ENCODE measurements at places on chromosomes 2 and 18.

DNA sequence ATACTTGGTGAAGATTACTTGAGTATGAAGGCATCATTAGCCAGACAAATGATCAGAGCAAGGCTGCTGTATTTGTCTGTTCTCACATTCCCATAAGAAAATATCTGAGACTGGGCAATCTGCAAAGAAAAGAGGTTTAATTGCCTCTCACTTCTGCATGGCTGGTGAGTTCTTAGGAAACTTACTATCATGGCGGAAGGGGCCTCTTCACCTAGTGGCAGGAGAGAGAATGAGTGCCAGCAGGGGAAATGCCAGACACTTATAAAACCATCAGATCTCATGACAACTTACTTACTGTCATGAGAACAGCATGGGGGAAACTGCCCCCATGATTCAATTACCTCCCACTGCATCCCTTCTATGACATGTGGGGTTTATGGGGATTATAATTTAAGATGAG, 452.3 kb downstream of the GALR1 start:
- DNase-seq = no peak

DNA sequence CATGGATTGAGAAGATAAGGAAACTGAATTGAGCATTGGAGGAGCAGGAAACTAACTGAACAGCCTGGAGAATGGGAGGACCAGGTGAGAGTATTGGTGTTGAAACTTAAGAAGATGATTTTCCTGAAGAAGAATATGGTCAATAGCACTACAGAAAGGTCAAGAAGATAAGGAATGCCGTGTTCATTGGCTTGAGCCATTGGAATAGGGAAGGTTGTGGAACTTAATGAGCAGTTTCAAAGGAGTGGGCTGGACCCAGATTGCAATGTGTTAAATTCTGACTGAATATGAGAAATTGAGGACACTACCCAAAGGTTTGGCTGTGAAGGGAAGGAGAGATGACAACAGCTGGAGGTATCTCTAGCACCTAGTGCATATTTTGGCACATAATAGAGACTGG, 19.0 kb downstream of the KCMF1 start:
- DNase-seq = no peak

DNA sequence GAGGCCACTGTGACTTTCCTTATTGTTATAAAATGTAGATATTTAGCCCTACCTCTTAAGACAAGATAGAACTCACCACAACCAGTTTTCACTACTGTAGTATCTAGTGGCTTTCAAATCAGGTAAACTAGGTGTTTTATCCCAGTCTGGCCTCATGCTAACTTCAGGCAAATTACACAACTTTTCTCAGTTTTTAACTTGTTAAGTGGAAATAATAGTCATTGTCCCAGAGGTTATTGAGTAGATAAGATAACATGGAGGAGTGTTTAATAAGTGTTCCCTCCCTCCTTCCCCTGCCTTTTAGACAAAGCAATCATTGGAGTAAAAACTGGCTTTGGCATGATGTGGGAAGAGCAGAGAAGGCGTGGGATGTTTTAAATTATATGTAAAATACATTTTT, 27.3 kb downstream of the ANXA4 start:
- DNase-seq = no peak

- no peak for DNase-seq
Measured at GRCh38 chr2:121803503-121803902, 48.1 kb downstream of the TSN start.

DNA sequence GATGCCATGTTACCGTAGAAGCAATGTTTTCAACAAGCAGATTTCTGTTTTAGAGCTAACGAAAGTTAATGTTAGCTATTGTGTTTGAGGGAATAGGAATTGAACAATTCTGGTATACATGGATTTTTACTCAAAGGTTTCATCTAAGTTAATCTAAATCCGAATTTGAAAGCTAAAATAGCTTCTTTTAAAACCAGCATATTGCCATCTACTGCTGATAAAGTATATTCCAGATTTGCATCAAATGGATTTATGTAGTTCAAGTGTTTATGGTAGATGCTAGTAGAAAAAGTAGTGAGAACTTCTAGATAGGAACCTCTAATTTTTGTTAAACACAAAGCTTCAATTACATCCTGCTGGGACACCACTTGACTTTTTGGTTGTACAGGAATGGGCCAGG, 1569.5 kb upstream of the NXPH2 start:
- DNase-seq = no peak
